ENCODE measurements at places on chromosomes 6 and 20.

DNA sequence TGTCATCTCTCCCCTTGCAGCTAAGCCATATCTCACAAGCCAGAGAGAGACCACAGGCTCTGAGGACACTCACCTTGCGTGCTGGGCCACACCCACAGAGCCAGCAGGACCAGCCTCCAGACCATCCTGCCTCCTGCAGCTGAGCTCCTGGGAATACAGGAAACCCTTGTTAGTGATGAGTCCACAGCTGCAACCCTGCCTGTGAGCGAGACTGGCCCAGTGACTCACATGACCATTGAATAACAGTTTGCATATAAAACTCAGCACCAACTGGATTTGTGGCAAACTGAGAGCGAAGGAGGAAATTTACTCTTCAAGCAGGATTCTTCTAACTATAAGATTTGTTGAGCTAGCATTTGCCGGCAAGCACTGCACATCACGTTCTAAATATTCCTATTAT is 3.0 kb downstream of the THBS2 start:
- no peak for DNase-seq

- no peak for DNase-seq
Observed at GRCh38 chr20:41064377-41064776, 35.8 kb downstream of the TOP1 start.

GRCh38 chr6:91299544-91300491 is 712.9 kb upstream of the MAP3K7 start:
- DNase-seq, result no peak

DNA sequence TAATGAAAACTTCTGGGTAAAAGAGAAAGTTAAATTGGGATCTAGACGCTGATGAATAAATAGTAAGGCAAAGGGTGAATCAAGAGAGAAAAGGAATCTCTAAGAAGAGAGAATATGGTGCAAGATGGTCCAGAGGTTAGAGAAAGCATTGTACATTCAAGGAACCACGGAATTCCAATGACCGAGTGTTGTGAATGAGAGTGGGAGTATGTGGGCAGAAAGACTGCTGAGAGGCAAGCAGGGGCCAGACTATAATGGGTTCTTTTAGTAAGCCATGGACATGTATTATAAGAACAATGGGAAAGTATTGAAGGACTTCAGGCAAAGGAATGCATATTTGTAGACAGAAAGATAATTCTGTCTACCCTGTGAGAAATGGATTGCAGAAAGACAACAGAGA is 45.2 kb downstream of the SPTLC3 start:
- no peak for DNase-seq

DNA sequence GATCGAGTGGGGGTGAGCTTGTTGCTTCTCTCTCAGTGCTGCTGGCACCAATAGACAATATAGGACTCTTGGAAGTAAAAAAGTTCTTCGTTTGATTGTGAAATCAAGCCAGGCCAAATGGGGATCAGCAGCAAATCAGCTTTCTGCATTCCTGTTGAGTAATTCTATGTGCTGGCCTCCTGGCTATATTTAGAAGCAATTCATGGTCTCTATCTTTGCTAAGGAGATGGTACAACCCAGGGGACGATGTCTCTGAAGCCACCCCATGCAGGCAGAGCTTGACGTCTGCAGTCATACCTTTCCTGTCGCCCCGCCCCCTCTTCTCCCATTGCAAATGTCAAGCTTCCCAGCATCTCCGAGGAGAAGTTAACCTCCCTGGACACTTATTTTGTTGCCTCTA is 199.1 kb downstream of the SCP2D1 start:
- DNase-seq, result peak; percentile 53

DNA sequence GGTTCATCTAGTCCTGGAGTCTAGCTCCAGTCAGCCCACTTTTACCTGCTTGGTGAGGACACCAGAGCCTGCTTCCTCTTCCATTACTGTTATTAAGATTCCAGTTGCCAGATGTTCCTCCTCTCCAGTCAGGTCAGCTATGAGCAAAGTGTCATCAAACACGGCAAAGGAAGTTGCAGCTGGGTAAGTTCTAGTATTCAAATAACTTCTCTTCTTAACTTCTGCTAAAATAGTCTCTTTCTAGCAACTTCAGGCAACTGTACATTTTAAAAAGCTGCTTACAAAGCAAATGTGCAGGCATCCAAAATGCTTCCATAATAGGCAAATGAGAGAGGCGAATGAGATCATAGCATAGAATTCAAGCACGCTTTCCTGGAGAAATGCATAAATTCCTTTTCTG is 18.4 kb upstream of the MRPS18A start:
- DNase-seq, result peak; percentile 90

GRCh38 chr6:63713332-63713731 is 77.7 kb downstream of the PHF3 start:
- DNase-seq, result no peak

- no peak for DNase-seq
Observed at GRCh38 chr6:51414361-51414760, 595.7 kb downstream of the TFAP2B start.

DNA sequence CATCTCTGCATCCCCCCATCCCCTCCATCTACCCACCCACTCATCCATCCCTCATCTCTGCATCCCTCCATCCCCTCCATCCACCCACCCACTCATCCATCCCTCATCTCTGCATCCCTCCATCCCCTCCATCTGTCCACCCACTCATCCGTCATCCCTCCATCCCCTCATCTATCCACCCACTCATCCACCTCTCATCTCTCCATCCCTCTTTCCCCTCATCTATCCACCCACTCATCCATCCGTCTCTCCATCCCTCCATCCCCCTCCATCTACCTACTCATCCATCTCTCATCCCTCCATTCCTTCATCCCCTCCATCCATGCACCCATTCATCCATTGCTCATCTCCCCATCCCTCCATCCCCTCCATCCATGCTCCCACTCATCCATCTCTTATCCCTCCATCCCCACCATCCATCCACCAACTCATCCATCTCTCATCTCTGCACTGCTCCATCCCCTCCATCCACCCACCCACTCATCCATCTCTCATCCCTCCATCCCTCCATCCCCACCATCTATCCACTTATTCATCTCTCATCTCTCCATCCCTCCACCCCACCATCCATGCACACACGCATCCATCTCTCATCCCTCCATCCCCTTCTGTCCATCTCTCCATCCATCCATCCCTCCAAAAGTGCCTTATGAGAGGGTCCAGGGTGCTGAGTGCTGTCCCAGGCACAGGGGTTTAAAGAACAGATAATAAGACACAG is 51.4 kb downstream of the WDR27 start:
- DNase-seq, result no peak

DNA sequence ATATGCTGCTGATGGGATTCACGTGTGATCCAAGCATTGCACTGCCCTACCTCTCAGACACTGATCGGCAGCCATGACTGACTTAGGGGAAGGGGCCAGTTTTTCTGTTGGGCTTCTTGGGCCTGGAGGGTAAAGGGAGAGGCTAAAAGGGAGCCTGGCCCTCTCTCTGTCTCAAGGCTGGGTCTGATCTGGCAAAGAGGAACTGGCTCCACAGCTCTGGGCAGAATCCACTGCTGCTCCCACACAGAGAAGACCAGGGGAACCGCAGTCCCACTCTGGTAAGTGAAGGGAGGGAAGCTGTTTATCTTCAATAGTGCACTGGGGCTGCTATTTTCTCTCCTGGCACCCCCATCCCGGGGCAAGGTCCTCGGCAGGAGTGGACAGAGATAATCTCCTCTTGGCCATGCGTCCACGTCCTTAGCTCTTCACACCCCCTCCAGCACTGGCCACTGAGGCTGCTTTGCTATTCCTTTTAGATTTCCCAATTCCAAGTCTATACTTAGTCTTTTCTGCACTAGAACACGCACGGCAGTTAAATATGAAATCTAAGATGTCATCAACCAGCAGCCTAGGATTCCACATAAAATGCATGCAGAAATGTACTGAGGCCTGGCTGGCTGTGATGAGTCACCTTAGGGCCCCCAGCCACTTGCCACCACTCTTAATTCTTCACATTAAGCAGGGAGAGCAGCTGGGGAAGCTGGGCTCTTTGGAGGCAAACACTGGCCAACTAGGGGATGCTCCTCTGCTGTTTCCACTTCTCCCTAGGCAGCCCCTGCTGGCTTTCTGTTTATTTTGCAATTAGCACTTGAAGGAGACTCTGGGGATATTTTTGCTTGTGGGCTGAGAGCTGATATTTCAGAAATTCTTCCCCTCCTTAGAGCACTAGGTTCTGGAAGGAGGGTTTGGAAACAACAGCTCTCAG is 87.8 kb upstream of the ARMC2 start:
- DNase-seq, result peak; percentile 68
